ENCODE measurements at places on chromosomes 12 and 14.

DNA sequence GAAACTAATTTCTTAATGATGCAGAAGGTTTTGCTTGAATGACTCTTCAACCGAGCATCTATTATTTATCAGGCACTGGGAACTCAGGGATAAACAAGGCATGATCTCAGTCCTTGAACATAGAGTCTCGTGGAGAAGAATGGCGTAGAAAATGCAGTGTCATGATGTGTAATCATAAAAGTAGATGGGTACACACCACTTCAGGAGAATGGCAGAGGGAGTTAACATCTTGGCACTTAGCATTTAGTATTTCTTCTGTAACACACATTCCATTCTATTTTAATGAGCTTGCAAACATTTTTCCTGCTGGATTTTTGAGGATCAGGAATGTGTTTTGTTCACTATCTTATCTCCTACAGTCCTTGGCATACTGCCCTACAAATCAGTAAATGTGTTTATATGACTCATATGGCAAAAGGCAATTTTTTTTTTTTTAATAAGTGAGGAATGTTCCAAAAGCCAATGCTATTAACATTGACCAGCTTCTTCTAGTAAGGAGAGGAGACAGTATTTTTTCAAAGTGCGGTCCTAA lies 3.8 kb downstream of the TXNRD1 start:
- no peak for DNase-seq

DNA sequence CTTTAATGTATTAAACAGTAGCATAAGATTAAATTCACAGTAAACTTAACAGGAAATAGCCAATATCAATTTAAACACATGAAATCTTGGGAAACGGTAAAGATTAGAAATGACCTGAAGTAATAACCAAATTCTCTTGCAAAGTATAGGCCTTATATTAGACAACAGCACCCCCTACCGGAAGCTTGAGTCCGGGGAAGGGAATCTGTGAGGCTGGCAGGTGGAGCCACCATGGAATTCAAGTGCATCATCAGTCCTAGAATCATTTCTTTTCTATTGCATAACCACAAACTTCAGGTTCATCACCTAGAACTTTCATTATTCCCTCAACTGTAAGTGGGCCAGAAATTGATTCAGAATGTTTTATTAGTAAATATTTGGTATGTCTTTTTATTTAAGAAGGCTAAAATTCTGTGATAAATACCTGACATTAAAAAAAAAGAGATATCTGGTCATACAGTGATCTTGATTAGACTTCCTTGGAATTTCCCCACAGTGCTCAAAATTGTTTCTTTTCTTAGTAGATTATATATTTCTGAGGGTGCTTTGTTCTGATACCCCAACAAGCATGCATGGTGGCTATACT lies 48.6 kb downstream of the AP5M1 start:
- peak; percentile 79 for DNase-seq

DNA sequence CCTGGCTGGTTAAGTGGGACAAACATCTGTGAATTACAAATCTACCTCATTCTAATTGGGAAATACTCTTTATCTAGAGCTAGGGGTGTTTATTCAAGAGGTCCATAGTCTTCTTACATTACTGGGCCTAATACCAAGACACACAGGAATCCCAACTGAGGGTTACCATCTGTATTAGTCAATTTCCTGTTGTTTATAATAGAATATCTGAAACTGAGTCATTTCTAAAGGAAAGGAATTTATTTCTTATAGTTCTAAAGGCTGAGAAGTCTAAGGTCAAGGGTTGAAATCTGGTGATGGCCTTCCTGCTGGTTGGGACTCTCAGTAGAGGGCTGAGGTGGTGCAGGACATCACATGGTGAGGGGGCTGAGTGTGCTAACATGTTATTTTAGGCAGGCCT lies 36.0 kb downstream of the RTRAF start:
- no peak for DNase-seq

GRCh38 chr12:60035835-60036234 lies 440.0 kb downstream of the SLC16A7 start:
- DNase-seq = no peak

GRCh38 chr14:56874375-56874774 lies 64.1 kb upstream of the OTX2 start:
- no peak for DNase-seq

- DNase-seq = peak; percentile 2
These were observed 1.3 kb downstream of the NAA30 start for GRCh38 chr14:57391517-57392195.

GRCh38 chr12:111298582-111299436 lies 70.1 kb downstream of the PHETA1 start:
- DNase-seq = peak; percentile 63

DNA sequence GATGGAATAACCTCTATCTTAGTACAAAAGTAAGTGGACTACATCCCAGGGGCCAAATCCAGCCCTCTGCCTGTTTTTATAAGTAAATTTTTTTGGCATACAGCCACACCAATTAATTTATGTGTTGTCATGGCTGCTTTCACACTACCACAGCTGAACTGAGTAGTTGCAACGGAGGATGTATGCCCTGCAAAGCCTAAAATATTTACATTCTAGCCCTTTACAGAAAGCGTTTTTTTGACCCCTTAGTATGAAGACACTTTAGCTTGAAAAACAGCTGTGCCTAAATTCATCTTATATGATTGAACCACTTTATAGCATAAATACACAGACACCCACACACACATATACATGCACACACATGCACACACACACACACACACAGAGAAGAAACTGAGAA lies 501.6 kb downstream of the EGLN3 start:
- DNase-seq = no peak

- DNase-seq = no peak
These were observed 7.2 kb downstream of the ALDH2 start for GRCh38 chr12:111773801-111774551.

DNA sequence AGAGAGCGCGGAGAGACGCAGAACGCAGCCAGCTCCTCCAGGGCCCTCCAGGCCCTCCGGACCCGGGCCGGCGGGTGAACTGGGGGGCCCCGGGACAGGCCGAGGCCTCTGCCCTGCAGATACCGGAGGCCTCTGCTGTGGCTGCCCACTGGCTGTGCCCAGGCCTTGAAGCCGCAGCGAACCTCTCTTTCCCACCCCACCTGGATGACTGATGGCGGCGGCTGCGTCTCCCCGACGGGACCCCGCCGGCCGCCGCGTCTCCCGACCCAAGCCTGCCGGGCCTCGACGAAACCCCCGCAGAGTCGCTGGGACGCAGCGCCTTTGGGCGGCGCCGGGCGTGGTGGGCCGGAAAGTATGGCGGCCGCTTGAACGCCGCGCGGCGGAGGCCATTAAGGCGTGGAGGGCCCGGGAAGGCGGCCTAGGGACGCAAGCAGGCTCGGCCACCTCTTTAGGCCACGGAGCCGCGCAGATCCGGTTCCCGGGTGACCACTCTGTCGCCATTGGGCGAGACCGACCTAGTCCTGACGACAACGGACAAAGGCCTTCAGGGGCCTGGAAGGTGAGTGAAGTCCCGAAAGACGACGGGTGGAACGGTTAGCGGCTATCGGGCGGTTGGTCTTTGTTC lies 8.4 kb upstream of the ERGIC2 start:
- no peak for DNase-seq

GRCh38 chr12:17035372-17035771 lies 429.4 kb upstream of the LMO3 start:
- no peak for DNase-seq

DNA sequence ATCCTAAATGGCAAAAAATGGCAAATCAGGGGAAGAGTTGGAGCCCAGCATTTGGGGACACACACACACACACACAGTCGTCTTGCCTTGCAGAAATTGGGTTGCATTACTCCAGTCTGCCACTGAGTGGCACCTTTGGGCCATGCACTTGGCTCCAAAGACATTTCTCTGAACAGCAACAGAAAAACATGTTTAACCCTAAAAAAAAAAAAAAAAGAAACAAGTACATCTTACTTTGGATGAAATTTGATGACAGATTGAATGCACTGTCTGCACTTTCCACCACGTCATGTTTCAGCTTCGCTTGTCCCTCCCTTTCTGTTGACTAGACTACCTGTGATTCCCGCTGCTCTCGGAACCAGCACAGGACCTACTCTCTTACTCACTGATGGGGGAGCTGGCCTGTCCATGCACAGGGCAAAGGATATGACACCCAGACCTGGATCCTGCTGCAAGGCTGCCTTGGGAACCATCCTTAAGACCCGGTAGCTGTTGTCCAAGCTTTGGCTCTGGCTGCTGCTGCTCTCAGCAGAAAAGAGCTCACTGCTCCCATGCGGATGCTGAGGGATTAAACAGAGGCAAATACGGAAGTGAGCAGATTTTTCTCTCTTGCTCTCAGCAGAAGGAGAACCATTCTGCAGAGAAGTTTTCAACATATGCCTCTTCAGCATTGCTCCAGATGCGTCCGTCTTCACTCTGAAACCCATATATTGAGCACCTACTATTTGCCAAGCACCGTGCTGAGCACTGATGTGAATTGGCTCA lies 376.8 kb downstream of the DPF3 start:
- peak; percentile 76 for DNase-seq

- DNase-seq = peak; percentile 62
These were observed 26.5 kb upstream of the TAMALIN start for GRCh38 chr12:51980051-51980808.
